ENCODE measurements at places on chromosomes 5 and 9. TPM values are rescaled to one million over a fixed set of nuclear protein-coding genes. Genes with fewer than 3 reads are reported as not detected.

PRRT1B gene
- not detected for total RNA-seq

SSBP2 gene
- total RNA-seq, result 8.6 TPM

ADGRV1 gene
- 0.43 TPM for total RNA-seq

KDM4C gene
- total RNA-seq, result 10.1 TPM

PTAR1 gene
- total RNA-seq, result 45.6 TPM

SPARC gene
- total RNA-seq, result 955 TPM

All from HT1080 (cell line).